KG1 (cell line): ENCODE measurements at places on chromosomes 2 and 18.
A peak's percentile ranks its signal among the peaks of the same experiment; 100 is the strongest.

DNA sequence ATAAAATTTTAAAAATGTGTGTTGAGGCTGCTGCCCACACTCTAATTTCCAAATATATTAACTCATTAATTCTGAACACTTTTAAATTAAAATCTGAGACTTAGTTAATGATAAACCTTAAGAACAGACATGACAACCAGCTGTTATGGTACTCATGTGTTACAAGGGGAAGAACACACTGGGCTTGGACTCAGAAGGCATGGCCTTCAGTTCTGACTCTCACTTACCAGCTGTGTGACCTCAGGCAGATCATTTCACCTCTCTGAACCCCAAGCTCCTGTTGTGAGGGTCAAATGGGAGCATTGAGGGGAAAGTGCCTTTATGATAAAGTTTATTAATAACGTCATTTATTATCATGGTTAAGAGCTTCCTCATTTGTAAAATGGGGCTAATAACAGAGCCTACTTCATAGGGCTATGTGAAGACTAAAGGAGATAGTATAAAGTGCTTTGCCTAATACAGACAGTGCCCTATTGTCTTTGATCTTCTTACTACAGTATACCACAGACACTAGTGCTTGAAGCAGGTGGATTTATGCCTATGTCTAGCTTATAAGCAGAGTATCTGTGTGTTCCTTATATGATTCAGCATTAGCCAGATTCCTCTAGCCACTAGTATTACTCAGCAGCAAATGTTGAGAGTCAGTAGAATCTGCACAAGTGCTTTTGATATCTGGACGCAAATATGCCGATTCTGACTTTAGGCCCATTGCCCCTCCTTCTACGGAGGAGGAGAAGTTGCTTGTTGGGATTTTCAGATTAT is 99.6 kb downstream of the SGPP2 start:
- no peak for DNase-seq

- no peak for DNase-seq
Observed at GRCh38 chr2:152587187-152587947, 129.9 kb downstream of the PRPF40A start.

DNA sequence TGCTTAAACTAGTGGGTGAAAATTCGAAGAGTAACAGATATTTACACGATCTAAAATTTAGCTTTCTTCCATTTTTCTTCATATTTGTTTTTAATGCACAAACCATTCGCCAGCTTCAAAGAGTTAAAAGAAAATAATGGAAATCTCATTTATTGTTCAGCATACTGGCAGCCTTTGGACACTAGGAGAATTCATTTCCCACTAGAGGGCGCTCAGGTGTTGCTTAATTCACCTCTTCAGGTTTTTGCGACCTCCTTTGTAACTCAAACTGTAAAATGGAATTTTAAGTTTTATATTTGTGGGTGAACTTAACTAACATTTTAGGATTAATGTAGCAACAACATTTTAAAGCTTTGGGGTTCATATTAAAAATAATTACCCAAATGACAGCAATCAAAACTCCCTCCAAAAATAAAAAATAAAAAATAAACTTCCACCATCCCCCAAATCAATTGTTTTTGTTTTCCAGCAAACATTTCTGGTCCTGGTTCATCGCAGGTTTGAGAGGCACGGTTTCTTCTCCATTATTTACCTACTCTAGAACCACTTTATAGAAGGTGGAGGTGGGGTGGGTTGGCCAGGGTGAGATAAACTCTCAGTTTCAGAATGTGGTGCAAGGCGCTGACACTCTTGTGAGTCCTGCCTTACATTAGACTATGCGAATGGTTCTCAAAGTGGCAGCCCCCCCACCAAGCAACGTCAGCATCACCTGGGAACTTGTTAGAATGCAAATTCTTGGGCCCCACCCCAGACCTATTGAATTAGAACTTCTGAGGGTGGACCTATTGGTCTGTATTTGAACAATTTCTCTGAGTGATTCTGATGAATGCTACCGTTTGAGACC is 24.7 kb upstream of the PNPT1 start:
- DNase-seq: peak; percentile 55

DNA sequence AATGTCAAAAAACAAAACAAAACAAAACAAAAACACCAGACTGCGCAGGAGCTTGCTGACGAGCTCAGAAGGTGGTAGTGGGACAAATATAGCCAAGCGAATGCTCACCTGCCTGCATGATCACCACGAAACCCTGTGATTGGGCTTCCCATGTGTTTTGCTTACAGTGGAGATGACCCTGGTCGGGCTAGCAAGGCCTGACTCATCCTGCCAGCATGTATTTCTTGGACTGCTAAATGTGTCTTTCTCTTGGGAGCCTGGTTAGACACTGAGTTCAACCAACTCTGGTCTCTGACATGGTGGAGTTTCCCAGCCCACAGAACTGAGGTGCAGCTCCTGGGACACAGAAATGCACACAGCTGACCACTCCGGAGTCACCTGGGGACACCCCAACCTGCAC is 30.7 kb upstream of the DUSP2 start:
- DNase-seq: no peak

GRCh38 chr18:46772357-46772756 is 15.5 kb upstream of the ST8SIA5 start:
- peak; percentile 14 for DNase-seq

DNA sequence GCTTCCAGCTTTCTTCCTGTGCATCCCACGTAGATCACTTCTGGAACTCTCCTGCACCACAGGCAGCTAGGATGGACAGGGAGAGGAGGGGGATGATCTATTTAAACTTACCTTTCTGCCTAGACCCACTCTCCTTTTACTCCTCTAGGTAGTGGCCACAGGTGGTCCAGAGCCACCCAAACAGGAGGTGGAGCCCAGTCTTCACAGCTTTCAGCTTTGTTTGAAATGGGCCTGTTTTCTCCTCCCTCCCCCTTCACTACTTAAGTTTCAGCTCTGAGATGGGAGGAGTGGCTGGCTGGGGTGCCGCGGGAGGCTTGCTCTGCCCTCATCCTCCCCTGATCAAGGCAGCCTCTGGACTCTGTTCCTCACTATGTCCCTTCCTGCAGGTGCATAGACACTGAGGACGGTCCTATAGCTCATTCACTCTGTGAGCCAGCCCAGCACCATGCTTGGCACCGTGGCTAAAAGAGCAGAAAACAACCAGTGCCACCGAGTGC is 12.6 kb upstream of the CELF4 start:
- no peak for DNase-seq

- no peak for DNase-seq
Observed at GRCh38 chr2:102126169-102126568, 16.4 kb upstream of the IL1R1 start.

GRCh38 chr18:74373428-74373827 is 57.8 kb downstream of the C18orf63 start:
- DNase-seq: no peak

DNA sequence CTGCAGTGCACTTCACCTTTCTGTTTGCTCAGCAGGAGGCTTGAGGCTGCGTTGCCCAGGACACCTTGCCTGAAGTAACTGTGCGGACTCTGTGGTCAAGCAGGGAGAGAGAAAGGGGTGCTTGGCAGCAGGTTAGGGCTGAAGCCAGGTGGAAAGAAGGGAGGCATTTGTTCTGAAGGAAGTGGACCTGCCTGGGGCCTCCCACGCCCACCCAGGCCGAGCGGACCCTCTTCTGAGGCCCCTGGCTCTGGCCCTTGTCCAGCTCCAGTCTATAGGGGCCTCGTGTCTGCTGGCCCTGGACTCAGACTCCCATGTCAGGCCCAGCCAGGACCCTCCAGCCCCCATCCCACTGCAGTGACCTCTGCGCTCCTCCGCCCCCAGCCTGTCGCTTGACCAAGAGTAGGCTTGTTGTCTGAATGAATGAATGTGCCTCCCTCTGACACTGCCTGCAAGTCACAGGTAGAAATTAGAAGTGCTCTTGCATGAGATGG is 2.5 kb downstream of the SNED1 start:
- no peak for DNase-seq
